ENCODE measurements at places on chromosomes 5 and 9.

DNA sequence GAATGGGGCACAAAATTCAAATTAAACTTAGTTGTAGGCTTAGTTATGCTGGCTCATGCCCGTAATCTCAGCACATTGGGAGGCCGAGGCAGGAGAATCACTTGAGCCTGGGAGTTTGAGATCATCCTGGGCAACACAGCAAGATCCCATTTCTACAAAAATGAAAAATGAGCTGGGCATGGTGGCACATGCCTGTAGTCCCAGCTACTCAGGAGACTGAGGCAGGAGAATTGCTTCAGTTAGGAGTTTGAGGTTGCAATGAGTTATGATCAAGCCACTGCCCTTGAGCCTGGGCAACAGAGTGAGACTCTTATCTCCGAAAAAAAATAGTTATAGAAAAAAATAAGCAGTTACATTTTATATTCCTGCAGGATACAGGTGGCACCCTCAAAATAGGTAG lies 20.7 kb upstream of the GFPT2 start:
- DNase-seq: no peak

- DNase-seq: no peak
These were observed 53.1 kb downstream of the NXNL2 start for GRCh38 chr9:88587885-88588649.

DNA sequence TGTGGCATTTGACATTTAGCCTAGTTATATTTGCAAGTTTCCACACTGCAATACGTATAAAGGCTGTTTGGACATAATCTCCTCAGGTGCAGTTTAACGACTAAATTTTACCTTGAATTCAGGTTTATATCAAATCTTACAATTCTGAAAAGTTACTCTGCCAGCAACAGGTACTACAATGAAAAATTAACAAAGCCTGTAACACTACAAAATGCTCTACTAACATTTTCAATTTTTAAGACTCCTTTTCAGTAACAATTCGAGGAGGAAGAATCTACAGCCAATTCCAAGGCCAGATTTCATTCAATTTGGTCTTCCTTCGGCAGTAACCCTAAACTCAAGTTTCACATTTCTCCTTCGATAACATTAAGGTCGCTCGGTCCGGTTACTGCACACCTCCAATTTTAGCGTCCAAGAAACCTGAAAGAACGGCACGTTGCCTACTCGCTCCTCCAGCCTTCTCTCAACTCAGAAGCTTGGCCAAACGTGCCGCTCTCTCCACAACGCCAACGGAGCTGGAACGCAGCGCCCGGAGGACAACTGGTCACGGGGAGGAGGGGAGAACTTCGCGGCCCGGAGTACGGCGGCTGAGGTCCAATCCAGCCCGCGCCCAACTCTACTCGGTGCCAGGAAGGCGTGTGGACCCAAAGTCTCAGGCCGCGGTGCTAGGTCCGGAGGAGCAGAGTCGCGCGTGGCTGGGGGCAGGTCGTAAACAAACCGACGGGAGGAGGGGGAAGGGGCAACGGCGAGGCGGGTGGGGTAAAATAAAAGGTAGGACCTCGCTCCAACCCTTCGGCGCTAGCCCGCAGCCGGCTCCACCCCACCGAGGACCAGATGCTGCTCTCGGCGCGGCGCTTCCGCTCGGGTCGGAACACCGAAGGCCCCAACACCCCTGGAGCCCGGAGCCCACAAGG lies 681 bp downstream of the FNIP1 start:
- peak; percentile 11 for DNase-seq

- no peak for DNase-seq
These were observed 1.5 kb downstream of the TGFBI start for GRCh38 chr5:136030252-136030651.

DNA sequence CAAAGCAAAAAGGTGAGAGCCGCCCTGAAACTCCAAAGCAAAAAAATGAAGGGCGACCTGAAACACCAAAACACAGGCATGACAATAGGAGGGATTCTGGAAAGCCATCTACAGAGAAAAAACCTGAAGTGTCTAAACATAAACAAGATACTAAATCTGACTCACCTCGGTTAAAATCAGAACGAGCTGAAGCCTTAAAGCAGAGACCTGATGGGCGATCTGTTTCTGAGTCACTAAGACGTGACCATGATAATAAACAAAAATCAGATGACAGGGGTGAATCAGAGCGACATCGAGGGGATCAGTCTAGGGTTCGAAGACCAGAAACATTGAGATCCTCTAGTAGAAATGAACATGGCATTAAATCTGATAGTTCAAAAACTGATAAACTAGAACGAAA lies 108.8 kb downstream of the NIPBL start:
- DNase-seq: no peak

- DNase-seq: no peak
These were observed 47.4 kb downstream of the GOLPH3 start for GRCh38 chr5:32126691-32127090.

DNA sequence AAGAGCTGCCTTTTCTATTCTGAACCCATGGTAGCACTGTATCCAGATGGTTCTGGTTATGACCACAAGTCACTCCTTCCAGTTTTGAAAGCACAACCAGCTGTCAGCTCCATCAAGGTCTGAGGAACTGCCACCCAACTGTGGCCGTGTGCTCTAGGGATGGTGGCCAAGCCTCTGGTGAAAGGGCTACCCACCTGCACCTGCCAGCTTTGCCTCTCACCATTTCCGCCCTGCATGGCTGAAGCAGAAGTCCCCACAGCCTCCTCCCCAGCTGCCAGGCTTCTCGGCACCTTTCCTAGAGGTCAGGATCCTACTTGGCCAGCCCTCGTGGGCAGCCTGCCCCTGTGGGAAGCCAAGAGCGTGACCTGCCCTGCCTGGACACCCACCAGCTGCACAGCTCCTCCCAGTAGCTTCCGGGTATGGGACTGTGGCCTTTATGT lies 16.8 kb downstream of the SEMA5A start:
- DNase-seq: no peak

- no peak for DNase-seq
These were observed 126.1 kb upstream of the SAP30L start for GRCh38 chr5:154319736-154320135.

DNA sequence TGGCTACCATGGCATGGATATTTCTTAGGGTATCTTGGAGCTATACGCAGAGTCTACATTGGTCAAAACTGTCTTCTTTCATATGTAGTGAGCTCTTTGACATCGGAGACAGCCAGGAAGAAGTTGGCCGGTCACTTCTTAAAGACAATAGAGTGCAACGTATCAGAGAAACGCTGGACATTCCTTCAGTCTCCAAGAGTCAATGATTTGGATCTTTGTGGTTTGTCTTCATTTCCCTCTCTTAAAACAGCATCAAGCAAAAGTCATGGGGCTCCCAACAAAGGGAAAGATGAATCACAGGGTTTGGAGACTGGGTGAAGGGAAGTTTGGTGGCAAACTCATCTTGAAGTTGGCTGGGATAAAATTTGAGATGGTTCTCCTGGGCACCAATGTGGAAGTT lies 320.1 kb downstream of the AGTPBP1 start:
- DNase-seq: no peak

- no peak for DNase-seq
These were observed 71.2 kb downstream of the SYK start for GRCh38 chr9:90872835-90873294.

- DNase-seq: no peak
These were observed 2.7 kb downstream of the LARP1 start for GRCh38 chr5:154757814-154758406.

- no peak for DNase-seq
These were observed 252.4 kb upstream of the NFIL3 start for GRCh38 chr9:91676046-91676445.

- no peak for DNase-seq
These were observed 138.0 kb downstream of the NUDT12 start for GRCh38 chr5:103424453-103425205.

DNA sequence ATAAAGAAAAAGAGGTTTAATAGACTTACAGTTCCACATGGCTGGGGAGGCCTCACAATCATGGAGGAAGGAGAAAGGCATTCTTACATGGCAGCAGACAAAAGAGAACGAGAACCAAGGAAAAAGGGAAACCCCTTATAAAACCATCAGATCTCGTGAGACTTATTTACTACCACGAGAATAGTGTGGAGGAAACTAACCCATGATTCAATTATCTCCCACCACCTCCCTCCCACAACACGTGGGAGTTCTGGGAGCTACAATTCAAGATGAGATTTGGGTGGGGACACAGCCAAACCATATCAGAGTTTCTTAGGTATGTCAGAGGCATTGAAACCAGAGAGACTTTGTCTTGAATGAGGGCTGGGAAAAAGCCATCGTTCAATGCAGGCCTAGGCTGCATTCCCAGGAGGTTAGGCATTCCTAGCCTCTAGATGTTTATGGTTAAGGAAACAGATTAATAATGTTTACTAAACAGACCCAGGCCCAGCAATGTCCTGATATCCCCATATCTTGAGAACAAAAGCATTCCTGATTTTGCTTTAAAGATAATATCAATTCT lies 7.5 kb upstream of the PAIP1 start:
- DNase-seq: no peak

GRCh38 chr5:121138952-121139351 lies 674.9 kb downstream of the PRR16 start:
- no peak for DNase-seq

GRCh38 chr9:78970375-78970774 lies 601.4 kb upstream of the TLE4 start:
- DNase-seq: no peak

GRCh38 chr5:158013939-158014338 lies 155.0 kb upstream of the CLINT1 start:
- DNase-seq: no peak

DNA sequence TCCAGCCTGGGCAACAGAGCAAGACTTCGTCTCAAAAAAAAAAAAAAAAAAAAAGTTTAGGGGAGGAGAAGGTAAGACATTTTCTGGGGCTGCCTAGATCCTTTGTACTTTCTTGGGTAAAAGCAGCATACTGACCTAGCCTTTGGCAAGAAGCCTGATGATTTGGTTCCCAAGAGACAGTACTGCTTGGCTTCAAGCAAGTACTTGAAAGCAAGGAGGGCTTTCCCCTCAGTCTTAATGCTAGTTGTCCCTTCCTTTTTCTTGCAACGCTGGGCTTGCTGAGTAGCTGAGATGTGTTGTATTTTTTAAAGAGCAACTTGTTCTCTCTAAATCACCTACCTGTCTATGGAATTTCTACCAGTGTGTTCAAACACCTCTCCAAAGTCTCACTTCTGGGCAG lies 76.2 kb downstream of the INSYN2B start:
- DNase-seq: no peak

GRCh38 chr5:13658152-13658551 lies 286.3 kb downstream of the DNAH5 start:
- DNase-seq: no peak

- no peak for DNase-seq
These were observed 11.1 kb upstream of the RALGDS start for GRCh38 chr9:133132174-133132573.

GRCh38 chr5:53067641-53068040 lies 41.9 kb downstream of the MOCS2 start:
- DNase-seq: no peak

GRCh38 chr5:149322518-149322917 lies 22.8 kb upstream of the GRPEL2 start:
- no peak for DNase-seq

GRCh38 chr9:98236901-98237487 lies 18.5 kb downstream of the TBC1D2 start:
- no peak for DNase-seq

DNA sequence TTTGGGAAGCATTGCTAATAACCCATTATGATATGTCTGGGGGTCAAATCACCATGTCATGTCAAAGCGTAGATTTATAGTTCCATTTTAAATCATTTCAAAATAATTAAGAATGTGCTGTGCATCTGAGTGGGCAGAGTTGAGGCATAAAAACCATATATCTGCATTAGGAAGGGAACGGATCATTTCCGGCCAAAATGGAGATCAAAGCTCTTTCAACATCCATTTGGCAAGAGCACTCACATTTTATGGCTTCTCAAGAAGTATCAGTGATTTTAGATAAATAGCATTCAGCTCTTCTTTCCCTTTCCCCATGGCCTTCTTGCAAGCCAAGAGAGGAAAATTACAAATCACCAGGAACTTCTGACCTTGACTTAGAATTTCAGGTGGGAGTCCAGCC lies 89.9 kb downstream of the HSPA4 start:
- DNase-seq: no peak

DNA sequence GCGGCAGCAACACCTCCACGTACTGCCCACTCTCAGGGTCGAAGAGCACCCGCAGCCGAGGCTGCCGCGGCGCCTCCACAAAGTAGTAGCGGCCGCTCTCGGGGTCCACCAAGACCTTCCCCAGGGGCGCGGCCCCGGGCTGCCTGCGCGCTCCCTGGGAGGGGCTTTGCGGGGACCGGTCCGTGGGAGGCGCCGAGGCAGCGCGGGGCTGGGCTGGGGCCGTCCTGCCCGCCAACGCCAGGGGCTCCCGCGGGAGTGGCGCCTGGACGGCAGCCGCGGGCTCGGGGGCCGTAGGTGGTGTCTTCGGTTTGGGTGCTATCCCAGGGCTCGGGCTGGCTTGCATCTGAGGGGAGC lies 2.6 kb upstream of the MZB1 start:
- DNase-seq: no peak

GRCh38 chr9:74496819-74497747 lies at the start of gene RORB:
RORB (plus strand) TSS chr9:74497335; CDS start chr9:74497977, 642 bp downstream.
- no peak for DNase-seq

DNA sequence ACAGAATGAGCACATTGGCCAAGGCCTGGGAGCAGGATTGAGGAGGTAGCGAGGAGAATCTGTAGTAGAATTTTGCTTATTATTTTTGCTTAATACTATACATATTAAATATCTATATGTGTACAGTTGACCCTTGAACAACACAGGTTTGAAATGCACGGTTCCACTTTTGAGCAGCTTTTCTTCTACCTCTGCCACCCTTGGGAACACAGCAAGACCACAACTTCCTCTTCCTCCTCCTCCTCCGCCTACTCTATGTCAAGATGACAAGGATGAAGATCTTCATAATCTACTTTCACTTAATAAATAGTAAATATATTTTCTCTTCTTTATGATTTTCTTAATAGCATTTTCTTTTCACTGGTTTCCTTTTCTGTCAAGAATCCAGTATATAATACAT lies 541.4 kb downstream of the KCTD16 start:
- DNase-seq: peak; percentile 1

GRCh38 chr9:95286151-95286550 lies 31.4 kb downstream of the FANCC start:
- no peak for DNase-seq

Data from GM18507 (cell line).